ENCODE measurements at places on chromosomes 11 and 22. TPM values are rescaled to one million over a fixed set of nuclear protein-coding genes. Genes with fewer than 3 reads are reported as not detected.

The CLDN5 gene
- total RNA-seq = 213 TPM

DNA sequence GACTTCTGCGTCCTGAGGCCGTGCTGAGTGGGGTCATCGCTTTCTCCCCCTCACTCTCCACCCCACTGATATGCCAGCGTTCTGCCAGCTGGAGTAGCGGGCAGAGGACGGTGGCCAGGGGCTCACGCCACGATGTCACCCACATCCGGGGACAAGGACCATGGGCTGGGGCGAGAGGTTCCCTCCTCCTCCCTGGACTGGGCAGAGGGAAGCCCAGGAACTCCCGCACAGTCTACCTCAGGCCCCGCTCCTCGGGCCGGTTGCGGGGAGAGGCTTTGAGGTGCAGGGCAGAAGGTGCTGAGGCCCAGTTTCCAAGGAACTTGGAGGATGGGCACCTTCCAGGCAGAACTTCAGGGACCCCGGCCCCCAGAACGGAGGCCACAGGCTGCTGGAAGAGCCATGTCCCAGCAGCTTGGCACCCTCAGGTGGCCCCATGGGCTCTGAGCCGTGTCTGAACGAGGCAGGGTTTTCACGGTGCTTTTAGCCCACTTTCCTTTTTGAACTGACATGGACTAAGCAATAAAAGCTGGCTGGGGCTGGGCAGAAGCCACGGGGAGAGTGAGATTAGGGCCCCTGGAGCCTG, 25.4 kb downstream of the ADAMTS15 start:
- peaks cover 47% of the 10 kb centered on the region for H3K36me3 ChIP-seq
- H3K27me3 ChIP-seq = no peaks in the 10 kb centered on the region

DNA sequence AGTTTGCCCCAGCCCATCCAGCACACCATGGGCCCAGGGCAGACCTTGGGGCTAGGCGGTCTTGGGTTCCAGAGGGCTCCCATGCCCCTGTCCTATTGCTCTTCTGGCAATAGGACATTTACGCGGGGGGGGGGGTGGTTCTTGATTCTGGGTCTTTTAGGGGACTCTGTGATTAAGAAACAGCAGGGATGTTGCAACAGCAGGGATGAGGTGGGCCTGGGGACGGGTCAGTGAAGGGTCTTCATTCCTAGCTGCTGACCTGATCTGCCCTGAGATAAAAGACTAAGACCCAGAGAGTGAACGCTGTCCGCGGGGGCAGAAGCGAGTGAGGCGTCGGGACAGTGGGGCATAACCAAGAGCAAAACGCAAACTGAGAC, 418 bp upstream of the ADAMTS15 start:
- peak overlapping the region; percentile 74 for H3K27ac ChIP-seq
- peaks cover 20% of the 10 kb centered on the region for H3K4me1 ChIP-seq
- peaks cover 25% of the 10 kb centered on the region for H3K27me3 ChIP-seq
- H3K4me3 ChIP-seq = peak overlapping the region; percentile 65

The SEPTIN3 gene
- 2.5 TPM for total RNA-seq

The ACER3 gene
- 67.2 TPM for total RNA-seq

GRCh38 chr11:77697865-77698264, 60.3 kb upstream of the CLNS1A start:
- H3K27ac ChIP-seq = no peak overlapping the region
- H3K36me3 ChIP-seq = peaks cover 64% of the 10 kb centered on the region
- no peaks in the 10 kb centered on the region for H3K27me3 ChIP-seq
- H3K4me1 ChIP-seq = no peaks in the 10 kb centered on the region
- no peak for DNase-seq

- H3K27ac ChIP-seq = no peak overlapping the region
- DNase-seq = no peak
- H3K4me3 ChIP-seq = no peak overlapping the region
- H3K4me1 ChIP-seq = peaks cover 17% of the 10 kb centered on the region
- peaks cover 52% of the 10 kb centered on the region for H3K36me3 ChIP-seq
Measured at GRCh38 chr11:78567209-78567608, 7.5 kb downstream of the NARS2 start.

The C22orf15 gene
- 5.9 TPM for total RNA-seq

GRCh38 chr22:19755722-19756287, 4.8 kb upstream of the TBX1 start:
- DNase-seq = no peak
- H3K27me3 ChIP-seq = peaks cover 88% of the 10 kb centered on the region
- no peaks in the 10 kb centered on the region for H3K36me3 ChIP-seq
- H3K27ac ChIP-seq = no peak overlapping the region

The VSIG10L2 gene
- not detected for total RNA-seq

The P2RY2 gene
- total RNA-seq = 6.5 TPM

- H3K27me3 ChIP-seq = peaks cover 3% of the 10 kb centered on the region
- no peak for DNase-seq
- H3K27ac ChIP-seq = no peak overlapping the region
- H3K36me3 ChIP-seq = no peaks in the 10 kb centered on the region
Measured at GRCh38 chr11:131326829-131327228, 43.6 kb upstream of the NTM start.

The ARHGAP8 gene
- 18.2 TPM for total RNA-seq

The PRAME gene
- total RNA-seq = not detected

DNA sequence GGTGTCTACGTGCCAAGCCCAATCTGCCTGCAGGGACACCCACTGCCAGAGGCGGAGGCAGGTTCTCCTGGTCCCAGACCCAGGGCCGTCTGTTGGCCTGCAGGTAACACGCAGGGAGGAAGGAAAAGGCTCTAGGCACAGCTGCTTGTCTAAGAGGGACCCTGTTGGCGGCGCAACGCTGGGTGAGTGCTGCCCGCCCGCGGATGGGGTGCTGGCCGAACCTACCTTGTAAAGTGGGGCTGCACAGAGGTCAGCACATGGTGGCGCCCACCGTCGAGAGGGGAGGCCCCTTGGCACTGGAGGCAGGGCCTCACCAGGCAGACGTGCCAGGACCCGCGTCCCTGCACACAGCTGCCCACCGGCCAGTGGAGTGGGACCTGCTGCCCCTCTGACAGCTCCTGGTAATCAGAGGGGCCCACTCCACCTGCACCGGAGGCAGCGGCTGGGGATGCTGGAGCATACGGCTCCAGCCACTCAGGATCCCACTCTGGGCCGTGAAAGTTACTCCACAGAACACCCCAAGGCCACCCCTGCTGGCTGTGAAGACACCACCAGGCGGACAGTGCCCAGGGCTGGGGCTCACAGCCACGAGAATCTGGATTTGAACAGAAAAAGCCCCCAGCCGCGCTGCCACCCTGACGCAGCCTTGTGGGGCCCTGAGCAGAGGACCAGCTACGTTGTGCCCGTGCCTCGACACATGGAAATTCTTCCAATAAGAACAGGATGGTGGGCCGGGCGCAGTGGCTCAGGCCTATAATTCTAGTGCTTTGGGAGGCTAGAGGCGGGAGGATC, 24.0 kb downstream of the TBX1 start:
- H3K4me3 ChIP-seq = no peak overlapping the region
- H3K36me3 ChIP-seq = no peaks in the 10 kb centered on the region
- peaks cover 10% of the 10 kb centered on the region for H3K27me3 ChIP-seq
- DNase-seq = peak; percentile 33
- no peak overlapping the region for H3K27ac ChIP-seq

The BCO2 gene
- 8.9 TPM for total RNA-seq

The GUCY1A2 gene
- total RNA-seq = 23.5 TPM

GRCh38 chr22:22893077-22893805, 5.6 kb downstream of the IGLL5 start:
- no peak for DNase-seq
- no peaks in the 10 kb centered on the region for H3K4me1 ChIP-seq
- H3K4me3 ChIP-seq = no peak overlapping the region

The RIC3 gene
- 12.7 TPM for total RNA-seq

The CWF19L2 gene
- total RNA-seq = 19.5 TPM

DNA sequence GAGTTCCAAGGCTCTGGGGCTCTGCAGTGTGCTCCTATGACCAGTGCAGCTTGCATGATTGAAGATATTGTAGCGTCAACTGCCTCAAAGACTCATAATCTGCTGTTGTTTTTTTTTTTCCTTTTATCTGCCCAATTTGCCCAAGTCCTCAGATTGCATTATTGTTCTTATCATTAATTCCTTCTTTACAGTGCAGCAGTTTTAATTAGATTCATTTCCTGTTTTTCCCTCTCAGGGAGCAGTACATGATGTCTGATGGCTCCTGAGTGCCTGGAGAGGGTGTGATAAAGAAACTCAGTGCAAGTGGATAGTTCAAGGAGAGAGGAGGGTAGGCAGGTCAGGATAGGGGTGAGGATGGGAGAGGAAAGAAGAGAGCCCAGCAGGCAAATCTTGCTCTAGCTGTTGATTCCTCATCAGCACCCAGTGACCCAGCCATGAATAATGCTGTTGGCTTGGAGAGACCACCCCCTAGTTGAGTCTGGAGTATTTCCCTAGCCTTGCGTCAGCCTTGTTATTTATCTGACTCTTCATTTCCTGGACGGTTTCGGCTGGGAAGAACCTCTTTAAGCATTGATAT, 219.6 kb upstream of the SESN3 start:
- H3K27me3 ChIP-seq = no peaks in the 10 kb centered on the region
- no peaks in the 10 kb centered on the region for H3K36me3 ChIP-seq
- H3K4me3 ChIP-seq = no peak overlapping the region
- DNase-seq = no peak
- peaks cover 6% of the 10 kb centered on the region for H3K4me1 ChIP-seq
- H3K27ac ChIP-seq = no peak overlapping the region

GRCh38 chr22:42908374-42908746, 51.3 kb upstream of the ARFGAP3 start:
- DNase-seq = peak; percentile 33
- peaks cover 77% of the 10 kb centered on the region for H3K4me1 ChIP-seq
- peaks cover 39% of the 10 kb centered on the region for H3K36me3 ChIP-seq
- H3K27me3 ChIP-seq = no peaks in the 10 kb centered on the region
- H3K4me3 ChIP-seq = no peak overlapping the region
- H3K27ac ChIP-seq = peak overlapping the region; percentile 68

- peaks cover 17% of the 10 kb centered on the region for H3K36me3 ChIP-seq
- H3K4me3 ChIP-seq = no peak overlapping the region
- H3K4me1 ChIP-seq = peaks cover 29% of the 10 kb centered on the region
- DNase-seq = peak; percentile 37
- H3K27ac ChIP-seq = no peak overlapping the region
- H3K27me3 ChIP-seq = no peaks in the 10 kb centered on the region
Measured at GRCh38 chr22:19884161-19884953, 29.7 kb upstream of the GNB1L start.

The SMTNL1 gene
- not detected for total RNA-seq

DNA sequence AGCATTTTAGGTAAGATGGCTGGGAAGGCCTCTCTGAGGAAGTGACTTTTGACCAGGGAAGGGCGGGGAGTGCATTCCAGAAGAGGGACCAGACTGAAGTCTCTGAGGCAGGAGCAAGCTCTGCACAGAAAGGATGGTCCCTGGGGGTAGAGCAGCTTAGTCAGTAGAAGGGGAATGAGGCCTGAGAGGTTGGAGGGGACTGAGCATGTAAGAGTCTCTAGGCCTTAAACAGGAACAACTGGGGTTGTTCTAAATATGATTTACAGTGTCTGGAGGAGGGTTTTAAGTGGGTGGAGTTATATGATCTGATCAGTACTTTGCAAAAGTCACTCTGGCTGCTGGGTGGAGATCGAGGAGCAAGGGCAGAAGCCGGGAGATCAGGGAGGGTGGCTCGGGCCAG, 31.7 kb upstream of the TEF start:
- H3K4me3 ChIP-seq = no peak overlapping the region
- H3K27ac ChIP-seq = no peak overlapping the region
- H3K36me3 ChIP-seq = peaks cover 100% of the 10 kb centered on the region
- H3K27me3 ChIP-seq = no peaks in the 10 kb centered on the region
- H3K4me1 ChIP-seq = no peaks in the 10 kb centered on the region

DNA sequence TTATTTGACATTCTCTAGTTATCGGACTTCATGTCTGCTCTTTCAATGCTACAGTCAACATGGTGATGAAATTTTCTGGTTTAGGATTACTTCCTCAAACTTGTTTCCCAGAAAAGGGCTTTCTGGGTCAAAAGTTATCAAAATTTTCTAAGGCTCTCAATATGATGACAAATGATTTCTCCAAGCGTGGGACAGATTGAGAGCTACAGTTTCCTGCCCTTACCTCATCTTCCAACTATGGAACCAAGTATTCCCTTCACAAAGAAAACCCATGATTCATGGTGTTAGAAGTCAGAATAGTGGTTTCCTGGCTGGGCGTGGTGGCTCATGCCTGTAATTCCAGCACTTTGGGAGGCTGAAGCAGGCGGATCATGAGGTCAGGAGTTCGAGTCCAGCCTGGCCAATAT, 17.8 kb downstream of the MYO18B start:
- H3K27ac ChIP-seq = no peak overlapping the region
- H3K4me1 ChIP-seq = no peaks in the 10 kb centered on the region
- H3K36me3 ChIP-seq = no peaks in the 10 kb centered on the region
- H3K4me3 ChIP-seq = no peak overlapping the region
- DNase-seq = no peak
- no peaks in the 10 kb centered on the region for H3K27me3 ChIP-seq

GRCh38 chr22:40684728-40685127, 5.4 kb downstream of the MCHR1 start:
- DNase-seq = no peak
- H3K4me1 ChIP-seq = peaks cover 6% of the 10 kb centered on the region
- H3K36me3 ChIP-seq = no peaks in the 10 kb centered on the region
- no peak overlapping the region for H3K4me3 ChIP-seq
- H3K27ac ChIP-seq = no peak overlapping the region
- peaks cover 5% of the 10 kb centered on the region for H3K27me3 ChIP-seq

GRCh38 chr11:91686281-91686680, 538.3 kb upstream of the FAT3 start:
- no peaks in the 10 kb centered on the region for H3K27me3 ChIP-seq
- no peaks in the 10 kb centered on the region for H3K36me3 ChIP-seq
- H3K27ac ChIP-seq = no peak overlapping the region
- no peak for DNase-seq
- H3K4me1 ChIP-seq = no peaks in the 10 kb centered on the region

- H3K27ac ChIP-seq = no peak overlapping the region
- DNase-seq = no peak
- no peaks in the 10 kb centered on the region for H3K27me3 ChIP-seq
- H3K4me1 ChIP-seq = no peaks in the 10 kb centered on the region
- H3K4me3 ChIP-seq = no peak overlapping the region
- H3K36me3 ChIP-seq = no peaks in the 10 kb centered on the region
Measured at GRCh38 chr11:13091804-13092203, 82.7 kb downstream of the RASSF10 start.

DNA sequence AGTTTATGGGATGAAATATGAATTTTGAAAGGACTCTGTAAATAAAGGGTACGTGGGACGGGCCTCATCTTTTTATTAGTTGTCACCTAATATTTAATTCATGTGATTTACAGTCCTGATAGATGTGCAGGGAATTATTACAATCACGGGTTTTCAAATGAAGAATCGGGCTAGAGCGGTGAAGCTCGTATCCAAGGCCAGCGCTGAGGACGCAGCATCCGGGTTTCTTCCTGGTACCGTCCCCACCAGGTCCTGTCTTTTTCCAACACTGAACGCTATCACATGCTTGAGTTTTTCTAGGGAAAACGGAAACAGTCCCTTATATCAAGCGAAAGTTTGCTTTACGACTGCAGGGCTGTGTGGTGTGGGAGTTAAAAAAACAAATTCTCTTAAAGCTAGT, 787 bp downstream of the SMDT1 start:
- peaks cover 55% of the 10 kb centered on the region for H3K36me3 ChIP-seq
- H3K4me1 ChIP-seq = peaks cover 26% of the 10 kb centered on the region
- peak overlapping the region; percentile 66 for H3K4me3 ChIP-seq
- no peak for DNase-seq

The SAA1 gene
- 36.7 TPM for total RNA-seq
